MCF 10A (cell line): ENCODE measurements at places on chromosomes 12 and 14. TPM values are rescaled to one million over a fixed set of nuclear protein-coding genes. Genes with fewer than 3 reads are reported as not detected.

DNA sequence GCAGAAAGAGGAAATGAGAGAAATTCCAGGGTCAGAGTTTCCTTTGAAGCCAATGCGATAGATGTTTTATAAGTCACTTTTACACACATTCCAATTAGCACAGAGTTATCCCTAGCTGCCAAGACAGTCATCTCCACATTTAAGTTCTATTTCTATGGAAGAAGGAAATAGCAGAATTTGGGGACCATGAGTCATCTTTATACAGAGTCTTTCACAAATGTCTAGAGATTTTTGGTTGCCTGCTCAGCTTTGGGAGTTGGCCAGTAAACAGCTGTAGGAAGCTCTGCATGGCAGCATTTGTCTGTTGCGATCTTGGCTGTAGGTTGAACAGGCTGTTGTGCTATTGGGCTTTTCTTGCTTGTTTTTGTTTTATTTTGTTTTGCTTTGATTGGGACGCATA is 884.3 kb downstream of the GALC start:
- DNase-seq = peak; percentile 67

DNA sequence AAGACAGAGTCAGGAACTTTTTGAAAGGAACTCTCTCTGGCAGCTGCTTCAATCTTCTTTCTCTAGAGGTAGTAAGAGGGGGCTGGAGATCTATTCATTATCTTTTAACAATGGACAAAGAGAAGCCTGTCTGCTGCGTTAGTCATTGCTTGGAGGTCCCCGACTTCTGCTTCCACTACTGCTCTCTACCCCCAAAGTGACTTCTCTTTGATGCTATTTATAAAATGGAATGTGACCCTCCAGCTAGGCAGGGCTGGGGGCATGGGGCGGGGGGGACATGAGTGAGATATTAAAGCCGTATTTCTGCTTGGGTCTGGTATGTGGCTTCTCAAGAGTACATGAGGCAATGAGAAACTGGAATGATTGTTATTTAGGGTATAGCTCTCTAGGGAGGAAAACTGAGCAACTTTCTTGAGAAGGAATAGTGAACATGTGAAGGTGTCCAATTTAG is 41.4 kb upstream of the NUDT4 start:
- no peak for DNase-seq

DNA sequence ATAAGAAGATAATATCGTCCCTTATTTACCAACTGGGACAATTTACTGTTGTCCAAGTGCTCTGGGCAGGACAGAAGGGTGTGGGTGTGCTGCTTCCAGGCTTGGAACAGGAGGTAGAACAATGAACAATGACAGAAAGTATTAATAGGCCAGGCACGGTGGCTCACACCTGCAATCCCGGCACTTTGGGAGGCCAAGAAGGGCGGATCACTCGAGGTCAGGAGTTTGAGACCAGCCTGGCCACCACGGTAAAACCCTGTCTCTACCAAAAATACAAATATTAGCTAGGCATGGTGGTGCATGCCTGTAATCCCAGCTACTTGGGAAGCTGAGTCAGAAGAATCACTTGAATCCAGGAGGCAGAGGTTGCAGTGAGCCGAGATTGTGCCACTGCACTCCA is 2.5 kb downstream of the IFI27 start:
- no peak for DNase-seq

GRCh38 chr12:16012117-16012516 is 101.0 kb downstream of the DERA start:
- DNase-seq = no peak

DNA sequence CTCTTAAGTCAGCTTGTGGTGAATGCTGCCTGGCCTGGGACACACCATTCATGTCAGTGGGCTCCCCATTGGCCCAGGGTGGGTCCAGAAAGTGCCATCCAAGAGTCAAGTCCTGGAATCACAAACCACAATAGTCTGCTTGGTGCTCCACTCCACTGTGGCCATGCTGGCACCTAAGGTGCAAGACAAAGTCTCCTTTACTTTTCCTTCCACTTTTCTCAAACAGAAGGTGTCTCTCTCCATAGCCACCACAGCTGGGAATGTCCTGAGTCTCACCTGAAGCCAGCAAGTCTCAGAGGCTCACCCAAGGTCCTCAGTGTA is 9.0 kb downstream of the RDH16 start:
- DNase-seq = no peak

DNA sequence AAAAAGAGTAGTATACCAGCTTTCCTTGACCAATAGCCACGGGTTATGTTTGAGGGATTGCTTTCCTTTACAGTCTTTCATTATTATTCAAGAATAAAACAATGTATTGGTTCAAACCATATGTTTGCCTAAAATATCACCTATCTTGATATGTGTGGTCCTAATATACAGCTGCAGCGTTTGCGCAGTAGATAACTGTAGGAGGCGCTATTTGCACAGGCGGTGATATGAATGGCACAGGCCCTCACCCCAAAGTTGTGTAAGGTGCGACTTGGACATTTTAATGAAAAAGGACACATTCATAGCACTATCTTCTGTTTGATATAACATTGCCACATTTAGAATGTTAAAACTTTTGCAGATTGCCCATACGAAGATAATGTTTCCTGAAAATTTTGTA is 298.4 kb downstream of the TRHDE start:
- DNase-seq = no peak

The COL2A1 gene
- total RNA-seq = 0.12 TPM in 1 of 2 replicates, not detected in the other

The PRH2 gene
- not detected in 2 replicates for total RNA-seq

- DNase-seq = no peak
These were observed 671 bp downstream of the SPTB start for GRCh38 chr14:64878837-64879634.

The FAR2 gene
- 1.7 TPM in 2 replicates for total RNA-seq

The MMP19 gene
- total RNA-seq = 3.3 and 3.7 TPM in 2 replicates

GRCh38 chr14:91509878-91510170 is 286 bp downstream of the PPP4R3A start:
- DNase-seq = no peak

The NOS1 gene
- total RNA-seq = not detected in 2 replicates

- no peak for DNase-seq
These were observed 24.2 kb upstream of the FOXN3 start for GRCh38 chr14:89440986-89441909.

- peak; percentile 79 for DNase-seq
These were observed 84.1 kb upstream of the RESF1 start for GRCh38 chr12:31874961-31875608.

The GPR84 gene
- 0.17 TPM in 1 of 2 replicates, not detected in the other for total RNA-seq

GRCh38 chr12:40224439-40225291 is at the start of gene LRRK2:
TSS of gene LRRK2 (plus strand) at chr12:40224997. CDS start at chr12:40225132, 135 bp downstream.
- peak; percentile 58 for DNase-seq

The SYCP3 gene
- total RNA-seq = not detected in 2 replicates

DNA sequence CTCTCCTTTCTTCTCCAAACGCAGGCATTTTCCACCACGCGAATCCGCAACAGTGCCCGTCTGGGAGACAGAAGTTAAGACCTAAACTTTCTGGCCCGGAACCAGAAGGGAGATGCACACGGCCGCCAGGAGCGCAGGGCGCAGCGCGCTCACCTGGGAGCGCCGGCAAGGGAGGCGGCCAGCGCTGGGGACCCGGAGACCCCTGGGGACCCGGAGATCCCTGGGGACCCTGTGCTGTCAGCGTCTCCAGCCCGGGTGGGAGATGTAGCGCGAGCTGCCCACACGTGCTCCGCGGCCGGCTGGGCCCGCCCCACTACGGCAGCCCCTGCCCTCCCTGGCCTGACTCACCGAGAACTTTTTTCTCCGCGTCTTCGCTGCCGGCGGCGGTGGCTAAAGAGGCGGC is 620 bp downstream of the YBX3 start:
- peak; percentile 47 for DNase-seq

GRCh38 chr12:28489246-28489645 is 299.0 kb downstream of the CCDC91 start:
- no peak for DNase-seq

- DNase-seq = no peak
These were observed 46.4 kb downstream of the TCHP start for GRCh38 chr12:109946505-109946904.

DNA sequence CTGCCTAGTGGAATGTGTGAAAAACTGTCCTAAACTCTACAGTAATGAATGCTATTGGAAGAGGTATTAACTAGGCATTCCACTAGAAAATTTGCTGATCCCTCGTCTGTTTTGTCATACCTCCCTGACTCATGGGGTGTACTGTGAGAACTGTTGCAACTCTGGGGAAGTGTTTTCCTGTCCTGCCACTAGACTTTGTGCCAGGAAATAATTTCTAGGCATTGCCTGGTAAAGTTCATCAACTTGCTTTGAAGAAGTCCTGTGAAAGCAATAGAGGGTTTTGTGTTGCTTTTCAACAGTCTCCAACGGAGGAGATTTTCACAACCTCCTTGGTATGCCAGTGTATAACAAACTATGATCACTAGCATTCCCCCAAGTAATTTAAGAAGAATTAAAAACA is 139.9 kb downstream of the AKAP6 start:
- peak; percentile 90 for DNase-seq

- no peak for DNase-seq
These were observed 173.6 kb upstream of the ALG10B start for GRCh38 chr12:38142974-38143373.

The GPRC5D gene
- not detected in 2 replicates for total RNA-seq
